Panc1 (cell line): ENCODE measurements at places on chromosomes 12 and 14.

DNA sequence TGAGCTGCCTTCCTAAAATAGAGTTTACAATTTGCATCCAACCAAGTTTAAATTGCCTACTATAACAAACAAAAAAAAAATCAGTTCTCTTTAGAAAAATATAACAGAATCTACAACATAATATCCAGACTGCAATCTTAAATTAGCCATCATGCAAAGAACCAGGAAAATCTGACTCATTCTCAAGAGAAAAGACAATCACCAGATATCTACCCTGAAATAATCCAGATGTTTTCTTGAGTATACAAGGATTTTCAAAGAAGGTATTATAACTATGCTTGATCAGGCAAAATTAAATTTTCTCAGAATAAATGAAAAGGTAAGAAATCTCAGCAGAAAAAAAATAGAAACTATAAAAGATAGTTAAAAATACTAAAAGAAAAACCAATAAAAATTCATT lies 115.6 kb downstream of the CCER1 start:
- H3K36me3 ChIP-seq = no peaks in the 10 kb centered on the region
- H3K4me1 ChIP-seq = no peaks in the 10 kb centered on the region; the same call in 1 of the 2 replicates
- no peaks in the 10 kb centered on the region for H3K27me3 ChIP-seq
- H3K4me3 ChIP-seq = no peak overlapping the region
- DNase-seq = no peak

DNA sequence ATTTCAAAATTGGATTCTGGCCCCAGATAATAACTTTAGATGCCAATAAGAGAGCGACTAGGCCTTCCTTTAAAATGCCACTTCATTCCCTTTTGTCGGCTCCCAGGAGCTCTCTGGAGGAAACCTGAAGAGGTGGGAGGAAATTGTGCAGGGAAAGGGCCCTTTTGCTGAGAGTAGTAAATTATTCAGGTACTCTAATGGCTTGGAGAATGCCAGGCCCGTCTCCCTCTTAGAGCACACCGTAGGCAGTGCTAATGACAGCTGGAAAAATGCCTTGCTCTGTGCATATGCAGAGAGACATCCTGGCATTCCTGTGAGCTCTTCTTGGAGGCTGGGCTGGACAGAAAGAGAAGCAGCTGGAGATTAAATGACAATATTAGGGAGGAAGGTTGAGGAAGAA lies 115.0 kb upstream of the RPH3A start:
- no peaks in the 10 kb centered on the region for H3K36me3 ChIP-seq
- DNase-seq = no peak
- no peak overlapping the region for H3K4me3 ChIP-seq
- H3K4me1 ChIP-seq = no peaks in the 10 kb centered on the region
- peaks cover 10% of the 10 kb centered on the region for H3K27me3 ChIP-seq

DNA sequence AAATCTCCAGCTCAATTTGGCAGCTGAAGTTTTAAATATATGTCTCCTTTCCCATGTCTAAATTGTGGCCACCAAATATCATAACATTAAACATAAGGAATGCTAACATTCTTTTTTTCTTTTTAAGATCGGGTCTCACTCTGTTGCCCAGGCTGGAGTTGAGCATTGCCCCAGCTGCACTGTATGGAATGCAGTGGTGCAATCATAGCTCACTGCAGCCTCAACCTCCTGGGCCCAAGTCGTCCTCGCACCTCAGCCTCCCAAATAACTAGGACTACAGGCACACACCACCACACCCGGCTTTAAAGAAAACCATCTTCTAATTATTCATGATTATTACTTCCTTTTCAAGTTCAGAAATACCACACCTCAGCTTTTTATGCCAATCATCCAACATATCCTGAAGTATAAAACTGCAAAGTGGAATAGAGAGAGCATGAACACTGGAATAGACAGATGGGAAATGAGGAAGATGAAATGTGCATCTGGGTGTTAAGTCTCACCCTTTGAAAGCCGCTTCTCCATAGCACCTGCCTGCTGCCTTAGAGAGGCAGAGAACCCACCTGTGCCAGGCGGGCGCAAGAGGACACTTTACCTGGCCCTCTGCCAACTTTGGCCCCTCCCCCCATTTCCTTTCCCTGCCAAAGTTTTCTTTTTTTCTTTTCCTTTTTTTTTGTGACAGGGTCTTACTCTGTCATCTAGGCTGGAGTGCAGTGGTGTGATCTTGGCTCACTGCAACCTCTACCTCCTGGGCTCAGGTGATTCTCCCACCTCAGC lies 2.8 kb upstream of the EML1 start:
- H3K4me3 ChIP-seq = no peak overlapping the region
- no peak overlapping the region for H3K27ac ChIP-seq
- no peak for DNase-seq
- peaks cover 16% of the 10 kb centered on the region for H3K4me1 ChIP-seq
- H3K27me3 ChIP-seq = no peaks in the 10 kb centered on the region
- H3K36me3 ChIP-seq = no peaks in the 10 kb centered on the region

- DNase-seq = no peak
- no peaks in the 10 kb centered on the region for H3K36me3 ChIP-seq
- H3K4me3 ChIP-seq = no peak overlapping the region
- H3K4me1 ChIP-seq = no peaks in the 10 kb centered on the region
- H3K27ac ChIP-seq = no peak overlapping the region
Observed at GRCh38 chr14:95981965-95982364, 57.2 kb upstream of the C14orf132 start.

DNA sequence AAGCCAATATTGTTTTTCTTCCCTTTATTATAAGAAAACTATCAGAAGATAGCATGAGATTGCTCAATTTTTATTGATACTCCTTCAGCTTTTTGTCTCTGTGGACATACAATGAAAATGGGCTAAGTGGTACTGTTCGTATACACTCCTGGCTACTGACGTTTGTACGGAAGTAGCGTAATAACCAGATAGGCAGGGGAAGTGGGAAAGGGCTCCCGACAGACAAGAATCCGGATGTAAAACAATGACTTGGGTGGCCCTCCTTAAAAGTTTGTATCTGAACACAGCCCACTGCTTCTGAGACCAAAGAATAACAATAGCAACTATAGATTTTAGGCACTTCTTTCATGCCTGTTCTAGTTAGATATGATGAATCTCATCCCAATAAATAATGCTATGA lies 99.6 kb downstream of the RPS6KA5 start:
- no peaks in the 10 kb centered on the region for H3K36me3 ChIP-seq
- no peak overlapping the region for H3K4me3 ChIP-seq
- no peaks in the 10 kb centered on the region for H3K27me3 ChIP-seq
- DNase-seq = no peak
- no peaks in the 10 kb centered on the region for H3K4me1 ChIP-seq
- H3K27ac ChIP-seq = no peak overlapping the region

DNA sequence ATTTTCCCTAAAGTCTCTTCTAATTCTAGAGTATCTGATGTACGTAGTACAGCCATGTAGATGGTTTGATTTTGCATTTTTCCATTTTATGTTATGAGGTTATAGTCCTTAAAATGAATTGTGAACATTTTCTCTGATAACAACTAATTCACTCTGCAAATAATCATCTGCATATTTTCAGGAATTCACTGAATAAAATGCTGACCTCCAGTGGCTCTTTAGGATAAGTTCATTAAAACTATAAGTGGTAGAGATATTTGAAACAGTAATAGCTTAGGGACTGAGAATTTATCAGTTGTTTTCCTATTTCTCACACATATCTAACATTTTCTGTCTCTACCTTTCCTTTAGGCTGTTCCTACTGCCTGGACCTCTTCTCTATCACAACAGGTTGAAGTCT lies 4.4 kb downstream of the MSRB3 start:
- no peak for DNase-seq
- H3K4me1 ChIP-seq = peaks cover 19% of the 10 kb centered on the region
- no peak overlapping the region for H3K4me3 ChIP-seq
- H3K27me3 ChIP-seq = no peaks in the 10 kb centered on the region
- H3K36me3 ChIP-seq = no peaks in the 10 kb centered on the region

GRCh38 chr14:42513837-42514236 lies 907.2 kb downstream of the LRFN5 start:
- H3K4me1 ChIP-seq = no peaks in the 10 kb centered on the region
- DNase-seq = no peak
- H3K27me3 ChIP-seq = no peaks in the 10 kb centered on the region
- H3K4me3 ChIP-seq = no peak overlapping the region
